ENCODE measurements at places on chromosomes 1 and 21.

DNA sequence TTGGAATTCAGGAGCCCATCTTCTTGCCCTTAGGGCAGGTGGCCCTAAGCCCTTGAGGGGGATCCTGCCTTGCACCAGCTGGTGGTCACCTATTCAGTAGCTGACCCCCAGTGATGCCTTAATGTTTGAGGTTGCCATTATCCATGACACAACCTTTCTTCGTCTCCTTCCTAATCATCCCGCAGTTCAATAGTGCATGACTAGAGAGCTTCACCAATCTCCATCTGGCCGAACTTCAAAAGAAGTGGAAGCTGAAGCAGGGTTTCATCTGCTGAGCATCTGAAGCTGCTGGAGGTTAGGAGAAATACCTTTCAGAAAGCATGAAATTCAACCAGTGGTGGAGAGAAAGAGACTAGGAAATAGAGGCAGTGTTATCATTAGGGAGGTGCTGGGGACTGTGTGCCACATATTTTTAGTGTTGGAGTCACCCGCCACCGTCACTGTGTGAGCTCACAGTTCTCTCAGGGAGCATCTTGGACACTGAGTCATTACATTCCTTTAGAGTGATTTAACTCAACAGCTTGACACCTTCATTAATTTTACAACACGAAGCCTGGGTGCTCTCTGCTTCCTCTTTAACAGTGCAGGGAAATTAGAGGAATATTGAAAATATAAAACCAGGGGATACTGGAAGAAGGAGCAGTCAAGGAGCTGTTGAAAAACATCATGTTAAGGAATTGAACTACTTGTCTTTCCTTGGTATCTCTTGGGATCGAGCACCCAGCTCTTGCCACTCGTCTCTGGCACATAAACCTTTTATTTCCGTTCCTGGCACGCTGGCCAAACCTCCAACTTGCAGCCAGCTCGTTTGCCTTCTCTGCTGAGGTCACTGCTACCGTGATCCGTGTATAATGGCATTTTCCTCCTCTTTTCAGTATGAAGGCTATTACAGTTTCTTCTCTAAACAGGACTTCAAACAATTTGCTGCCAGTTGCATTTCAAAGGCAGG is 53.6 kb downstream of the PEX14 start:
- peak; percentile 87 for DNase-seq

DNA sequence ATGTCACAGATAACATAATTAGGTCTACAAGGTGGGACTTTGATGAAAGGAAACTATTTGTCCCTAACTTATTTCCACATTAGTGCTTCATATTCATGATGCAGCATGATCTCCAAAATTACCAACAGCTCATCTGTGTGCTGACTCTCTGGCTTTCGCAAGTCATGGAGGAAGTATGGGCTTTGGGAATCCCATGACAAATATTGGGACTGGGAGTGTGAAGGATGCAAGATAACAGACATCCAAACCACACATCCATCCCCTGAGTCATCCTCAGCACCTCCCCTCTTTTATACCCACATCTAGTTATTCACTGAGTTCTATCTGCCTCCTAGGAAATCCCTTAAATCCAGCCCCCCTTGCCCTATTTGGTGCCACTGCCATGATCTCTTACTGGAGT is 102.8 kb upstream of the COL24A1 start:
- no peak for DNase-seq

DNA sequence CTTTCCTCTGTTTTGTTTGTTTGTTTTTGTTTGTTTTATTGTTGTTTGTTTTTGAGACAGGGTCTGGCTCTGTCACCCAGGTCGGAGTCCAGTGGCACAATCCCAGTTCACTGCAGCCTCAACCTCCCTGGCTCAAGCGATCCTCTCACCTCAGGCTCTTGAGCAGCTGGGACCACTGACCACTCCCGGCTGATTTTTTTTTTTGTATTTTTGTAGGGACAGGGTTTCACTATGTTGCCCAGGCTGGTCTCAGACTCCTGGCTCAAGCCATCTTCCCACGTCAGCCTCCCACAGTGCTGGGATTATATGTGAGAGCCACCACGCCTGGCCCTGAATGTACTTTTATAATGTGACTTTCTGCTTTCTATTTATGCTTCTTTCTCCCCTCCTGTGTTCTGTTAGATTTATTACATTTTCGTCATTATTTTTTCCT is 5.0 kb upstream of the CALML6 start:
- DNase-seq: no peak

DNA sequence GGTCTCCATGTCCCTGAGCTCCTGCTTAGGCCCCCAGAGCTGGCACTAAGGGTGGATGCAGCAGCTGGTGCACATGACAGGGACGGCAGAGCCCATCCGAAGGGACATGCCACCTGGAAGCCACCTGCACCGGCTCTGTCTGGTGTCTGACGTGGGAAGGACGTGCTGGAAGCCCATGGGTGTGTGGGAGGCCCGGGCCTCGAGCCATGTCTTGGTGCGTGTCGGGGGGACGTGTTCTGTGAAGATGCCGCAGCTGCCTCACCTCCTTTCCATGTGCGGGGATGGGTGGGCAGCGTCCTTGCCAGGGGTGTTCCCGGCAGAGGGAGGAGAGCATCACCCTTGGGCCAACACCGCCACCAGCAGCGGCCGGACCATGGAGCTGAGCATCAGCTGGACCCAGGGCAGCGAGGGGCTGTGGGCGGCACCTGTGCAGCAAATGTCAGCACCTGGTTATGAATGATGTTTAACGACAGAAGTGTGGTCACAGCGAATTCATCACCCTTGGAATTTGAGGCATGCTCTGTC is 15.5 kb upstream of the POFUT2 start:
- DNase-seq: no peak

DNA sequence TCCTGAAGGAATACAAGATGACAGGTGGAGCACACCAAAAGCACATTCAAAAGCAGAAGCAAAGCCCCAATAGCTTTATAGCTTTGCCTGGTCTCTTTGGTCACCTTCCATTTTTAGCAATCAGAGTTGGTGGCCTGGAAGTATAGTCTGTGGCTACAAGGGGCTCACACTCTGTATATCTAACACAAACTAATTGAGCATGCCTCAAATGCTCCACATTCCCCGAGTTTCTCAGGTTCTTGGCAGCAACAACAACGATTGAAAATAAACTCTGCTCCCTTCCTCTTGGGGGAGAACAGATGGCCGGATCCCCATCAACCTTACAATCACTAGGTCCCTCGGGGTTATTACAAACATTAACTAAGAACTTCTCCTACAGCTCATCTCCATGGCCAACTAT is 24.9 kb upstream of the TADA1 start:
- no peak for DNase-seq

DNA sequence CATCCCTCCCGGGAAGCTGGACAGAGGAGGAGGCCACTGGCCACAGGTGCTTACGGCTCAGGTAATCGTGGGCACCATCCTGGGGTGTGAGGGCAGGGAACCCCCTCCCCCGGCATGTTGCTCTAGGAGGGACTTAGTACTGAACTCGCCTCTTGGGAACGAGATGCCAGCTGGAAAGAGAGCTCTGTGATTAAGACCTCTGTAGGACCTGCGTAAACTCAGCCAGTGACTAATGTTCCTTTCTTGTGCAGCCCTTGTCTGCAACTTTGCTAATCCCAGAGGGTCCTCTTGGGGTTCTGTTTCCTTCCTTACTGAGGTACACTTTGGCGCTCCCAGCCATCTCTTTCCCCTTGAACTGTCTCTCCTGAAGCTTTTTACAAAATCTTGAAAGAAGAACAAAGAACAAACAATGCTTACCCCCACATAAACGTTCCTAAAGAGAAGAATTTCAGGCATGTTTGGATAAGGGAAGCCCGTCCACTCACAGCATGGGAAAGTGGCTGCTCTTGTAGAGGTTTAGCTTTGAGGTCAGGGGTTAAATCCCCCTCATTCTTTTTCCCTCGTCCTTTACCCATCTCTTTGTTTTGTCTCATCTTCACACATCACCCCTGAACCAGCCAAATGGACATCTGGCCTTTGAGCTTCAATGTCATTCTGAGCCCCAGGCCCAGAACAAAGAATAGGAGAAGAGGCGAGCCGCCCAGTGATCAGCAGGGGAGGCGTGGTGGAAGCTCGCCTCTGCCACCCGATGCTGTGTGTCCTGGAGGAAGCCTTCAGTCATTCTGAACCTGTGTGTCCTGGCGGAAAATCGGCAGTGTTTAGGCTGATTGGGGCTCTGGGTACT is 37.4 kb downstream of the CITED4 start:
- DNase-seq: peak; percentile 70
